ENCODE measurements at places on chromosomes 11 and 22. TPM values are rescaled to one million over a fixed set of nuclear protein-coding genes. Genes with fewer than 3 reads are reported as not detected.

GRCh38 chr11:37533087-37533486 is 935.1 kb upstream of the RAG2 start:
- no peak overlapping the region for H3K27ac ChIP-seq
- H3K27me3 ChIP-seq, result no peaks in the 10 kb centered on the region
- DNase-seq, result no peak
- no peak overlapping the region for H3K4me3 ChIP-seq
- H3K4me1 ChIP-seq, result no peaks in the 10 kb centered on the region
- H3K36me3 ChIP-seq, result no peaks in the 10 kb centered on the region

DNA sequence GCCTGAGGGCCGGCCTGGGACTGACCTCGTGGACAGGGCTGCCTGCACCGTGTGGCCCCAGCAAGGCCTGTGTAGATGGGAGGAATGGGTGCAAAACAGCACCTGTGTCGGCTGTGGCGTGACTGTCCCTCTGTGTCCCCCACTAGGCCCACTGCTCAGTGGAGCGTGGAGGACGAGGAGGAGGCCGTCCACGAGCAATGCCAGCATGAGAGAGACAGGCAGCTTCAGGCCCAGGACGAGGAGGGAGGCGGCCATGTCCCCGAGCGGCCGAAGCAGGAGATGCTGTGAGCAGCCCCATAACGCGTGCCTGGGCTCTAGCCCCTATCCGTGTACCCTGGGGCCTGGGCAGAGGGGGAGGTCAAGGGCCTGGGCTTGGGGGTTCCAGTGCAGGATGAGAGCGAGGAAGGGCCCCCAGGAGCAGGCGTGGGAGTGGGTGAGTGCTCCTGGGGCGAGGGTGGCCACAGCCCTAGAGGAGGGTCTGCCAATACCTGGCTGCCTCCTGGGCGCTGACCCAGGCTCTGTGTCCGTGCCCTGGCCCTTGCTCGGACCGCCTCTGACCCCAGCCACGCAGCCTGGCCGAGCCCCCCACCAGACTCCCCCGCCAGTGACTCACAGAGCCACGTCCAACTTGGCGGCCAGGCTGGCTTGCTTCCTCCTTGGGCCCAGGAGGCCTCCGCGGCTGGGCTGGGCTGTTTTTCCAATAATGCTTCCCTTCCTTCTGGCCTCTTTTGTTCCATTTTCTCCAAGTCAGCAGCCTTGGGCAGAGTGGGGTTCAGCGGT is 11.6 kb downstream of the PRR33 start:
- no peaks in the 10 kb centered on the region for H3K27me3 ChIP-seq
- peaks cover 13% of the 10 kb centered on the region for H3K4me1 ChIP-seq
- no peak for DNase-seq

Gene TMEM25
- total RNA-seq, result 6.7 TPM

DNA sequence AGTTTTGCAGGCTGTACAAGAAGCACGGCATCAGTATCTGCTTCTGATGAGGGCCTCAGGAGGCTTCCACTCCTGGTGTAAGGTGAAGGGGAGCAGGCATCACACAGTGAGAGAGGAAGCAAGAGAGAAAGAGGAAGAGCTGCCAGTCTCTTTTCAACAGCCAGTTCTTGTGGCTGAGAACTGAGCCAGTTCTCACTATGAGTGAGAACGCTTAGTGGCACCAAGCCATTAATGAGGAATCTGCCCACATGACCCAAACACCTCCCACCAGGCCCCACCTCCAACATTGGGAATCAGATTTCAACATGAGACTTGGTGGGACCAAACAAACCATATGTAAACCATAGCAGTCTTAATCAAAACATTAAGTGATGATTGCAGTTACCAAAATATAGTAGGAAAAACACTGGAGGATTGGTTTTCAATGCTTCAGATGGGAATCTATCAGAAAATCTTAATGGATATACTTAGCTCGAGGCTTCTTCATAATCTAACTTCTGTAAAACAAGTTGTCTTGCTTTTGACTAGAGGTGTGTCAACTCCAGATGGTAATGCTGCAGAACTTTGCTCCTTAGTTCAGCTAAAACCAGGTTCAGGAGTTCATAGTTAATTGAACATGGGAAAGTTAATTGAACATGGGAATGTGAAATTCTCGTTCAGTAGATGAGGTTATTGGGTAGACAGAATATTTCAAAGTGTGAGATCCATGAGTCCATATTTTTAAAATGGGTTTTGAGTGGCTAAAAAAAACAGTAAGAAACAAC is 12.2 kb downstream of the FAR1 start:
- H3K4me1 ChIP-seq, result no peaks in the 10 kb centered on the region
- H3K4me3 ChIP-seq, result no peak overlapping the region
- no peaks in the 10 kb centered on the region for H3K36me3 ChIP-seq
- no peaks in the 10 kb centered on the region for H3K27me3 ChIP-seq
- no peak overlapping the region for H3K27ac ChIP-seq

Gene KCNQ1
- total RNA-seq, result 1.0 TPM

- DNase-seq, result no peak
- no peaks in the 10 kb centered on the region for H3K4me1 ChIP-seq
- no peak overlapping the region for H3K27ac ChIP-seq
- H3K4me3 ChIP-seq, result no peak overlapping the region
These were observed 462.4 kb upstream of the API5 start for GRCh38 chr11:42849362-42849761.

Gene PELI3
- 9.1 TPM for total RNA-seq

DNA sequence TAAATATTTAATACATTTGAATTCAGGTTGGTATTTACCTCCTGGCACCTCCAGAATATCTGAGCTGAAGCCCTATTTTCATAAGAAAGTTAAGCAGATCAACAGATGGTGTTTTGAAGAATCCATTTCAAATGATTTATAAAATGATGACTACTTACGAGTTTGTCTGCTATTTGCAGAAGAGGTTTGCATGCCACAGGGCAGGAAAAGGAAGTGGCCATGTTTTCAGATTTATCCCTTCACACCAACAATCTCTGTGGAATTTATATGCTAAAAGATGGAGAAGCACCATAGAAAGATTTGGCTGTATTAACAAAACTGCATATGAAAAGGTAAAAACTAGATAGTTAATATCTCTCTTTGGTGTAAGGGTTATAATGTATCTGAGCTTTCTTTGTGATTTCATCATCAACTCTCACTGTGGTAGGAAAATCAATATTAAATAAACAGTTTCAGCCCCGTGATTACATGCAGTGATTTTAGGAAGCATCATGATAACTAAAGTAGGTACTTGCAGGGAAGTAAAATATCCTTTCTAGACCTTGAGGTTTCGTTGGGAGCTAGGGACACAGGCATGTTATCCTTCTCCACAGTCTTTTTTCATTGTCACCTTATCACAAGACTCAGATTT is 2.6 kb downstream of the BMAL1 start:
- H3K36me3 ChIP-seq, result no peaks in the 10 kb centered on the region
- no peak overlapping the region for H3K27ac ChIP-seq
- H3K27me3 ChIP-seq, result peaks cover 29% of the 10 kb centered on the region
- H3K4me3 ChIP-seq, result no peak overlapping the region
- DNase-seq, result no peak

- no peak for DNase-seq
- H3K4me1 ChIP-seq, result no peaks in the 10 kb centered on the region
- H3K27ac ChIP-seq, result no peak overlapping the region
These were observed 22.0 kb upstream of the MAPK1 start for GRCh38 chr22:21889251-21889990.

GRCh38 chr11:71086687-71087258 is 165.6 kb downstream of the SHANK2 start:
- DNase-seq, result no peak
- H3K4me1 ChIP-seq, result no peaks in the 10 kb centered on the region
- H3K4me3 ChIP-seq, result no peak overlapping the region
- no peaks in the 10 kb centered on the region for H3K27me3 ChIP-seq
- no peak overlapping the region for H3K27ac ChIP-seq
- no peaks in the 10 kb centered on the region for H3K36me3 ChIP-seq

DNA sequence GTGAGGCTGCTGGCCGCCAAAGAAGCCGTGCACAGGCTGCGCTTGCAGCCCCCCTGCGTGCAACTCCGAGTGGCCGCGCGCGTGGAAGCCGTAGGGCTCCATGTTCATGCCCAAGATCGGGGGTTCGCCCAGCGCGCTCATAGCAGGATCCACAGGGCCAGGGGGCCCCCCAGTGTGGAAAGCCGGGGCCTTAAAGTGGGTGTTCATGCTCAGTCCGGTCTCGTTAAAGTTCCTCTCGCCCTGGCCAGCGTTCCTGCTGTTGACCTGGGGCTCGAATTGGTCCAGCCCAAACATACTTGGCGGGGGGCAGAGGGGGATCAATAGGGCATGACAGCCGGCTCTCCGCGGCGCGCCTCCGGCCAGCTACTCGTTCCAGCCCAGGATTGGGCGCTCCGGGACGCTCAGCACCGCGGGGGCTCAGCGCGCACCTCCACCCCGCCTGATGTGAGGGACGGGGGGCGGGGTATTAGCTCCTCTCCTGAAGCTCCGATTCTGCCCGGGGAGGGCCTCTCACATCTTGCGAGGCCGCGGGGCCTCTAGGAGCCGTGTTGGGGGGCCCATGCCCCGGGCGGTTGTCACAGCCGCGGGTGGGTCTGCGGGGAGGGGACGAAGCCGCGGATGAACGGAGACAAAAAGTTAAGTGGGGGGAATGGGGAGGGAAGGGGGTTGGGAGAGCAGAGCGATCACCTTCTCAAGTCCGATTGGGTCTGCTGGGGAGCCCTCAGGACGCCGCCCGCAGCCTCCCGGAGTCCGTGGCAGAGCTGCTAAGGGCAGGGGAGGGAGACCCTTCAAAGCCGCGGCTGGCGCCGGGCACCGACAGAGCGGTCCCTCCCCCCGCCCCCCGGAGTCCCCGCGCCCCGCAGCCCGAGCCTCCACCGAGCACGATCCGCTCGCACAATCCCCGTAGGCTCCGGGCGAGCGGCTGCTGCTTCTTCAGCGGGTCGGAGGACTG is 1.0 kb downstream of the MN1 start:
- 0 out of 2 replicates have a peak, but pooled peaks cover 4% of the 10 kb centered on the region for H3K4me1 ChIP-seq
- DNase-seq, result no peak
- no peak overlapping the region for H3K27ac ChIP-seq
- no peaks in the 10 kb centered on the region for H3K36me3 ChIP-seq
- H3K4me3 ChIP-seq, result peak overlapping the region; percentile 58

Gene PKNOX2
- not detected for total RNA-seq

DNA sequence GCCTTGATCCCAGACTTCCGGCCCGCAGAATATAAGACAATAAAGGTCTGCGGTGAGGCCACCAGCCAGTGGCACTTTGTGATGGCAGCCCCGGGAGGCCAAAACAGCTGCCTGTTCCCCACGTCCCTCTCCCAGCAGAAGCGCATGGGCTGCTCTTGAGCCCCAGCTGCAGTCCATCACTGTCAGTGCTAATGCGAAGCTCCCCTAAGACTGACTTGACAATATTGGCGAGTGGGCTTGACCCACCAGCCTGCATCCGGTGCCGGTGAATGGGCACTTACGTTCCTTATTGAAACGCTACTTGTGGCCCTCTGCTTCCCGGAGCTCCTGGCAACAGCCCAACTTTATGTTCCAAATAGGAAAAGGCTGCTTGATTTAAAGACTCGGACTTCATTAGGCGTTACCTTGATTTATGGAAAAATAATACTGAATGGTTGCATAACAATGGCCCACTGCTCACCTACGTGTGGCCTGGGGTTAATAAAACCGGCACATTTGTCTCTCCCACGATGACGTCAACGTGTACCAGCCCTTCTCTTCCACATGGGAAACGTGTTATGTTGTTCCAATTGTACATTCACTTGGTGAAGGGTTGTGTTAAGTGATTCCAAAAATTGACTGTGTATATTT is 93.4 kb upstream of the SEPTIN5 start:
- no peak overlapping the region for H3K4me3 ChIP-seq
- H3K27me3 ChIP-seq, result no peaks in the 10 kb centered on the region
- no peaks in the 10 kb centered on the region for H3K4me1 ChIP-seq
- no peak for DNase-seq

Gene PSMA1
- 198 TPM for total RNA-seq

DNA sequence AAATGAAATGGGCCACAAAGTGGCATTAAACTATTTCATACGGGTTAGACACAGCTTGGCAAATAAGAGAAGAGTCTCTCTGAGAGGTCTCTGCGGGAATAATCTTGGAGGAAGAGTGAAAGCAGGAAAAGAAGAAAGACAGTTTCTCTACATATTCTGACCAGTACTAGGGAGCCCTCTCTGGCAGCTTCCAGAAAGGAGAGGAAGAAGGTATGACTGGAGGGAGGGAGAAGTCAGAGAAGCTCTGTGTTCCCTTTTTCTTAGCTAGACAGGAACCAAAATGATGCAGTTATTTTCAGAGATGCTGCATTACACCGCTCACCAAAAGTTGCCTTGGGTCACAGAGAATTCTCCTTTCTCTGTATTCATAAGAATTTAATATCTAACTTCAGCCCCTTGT is 382.1 kb downstream of the KCNA4 start:
- no peaks in the 10 kb centered on the region for H3K36me3 ChIP-seq
- H3K4me3 ChIP-seq, result no peak overlapping the region
- H3K27me3 ChIP-seq, result no peaks in the 10 kb centered on the region
- no peaks in the 10 kb centered on the region for H3K4me1 ChIP-seq
- no peak overlapping the region for H3K27ac ChIP-seq

Gene SLC22A12
- not detected for total RNA-seq
